ENCODE measurements at places on chromosomes 6 and 20.

- DNase-seq = no peak
Observed at GRCh38 chr6:17835784-17836183, 129.1 kb upstream of the NUP153 start.

GRCh38 chr6:79676785-79677736 lies 45.9 kb downstream of the SH3BGRL2 start:
- DNase-seq = no peak

- DNase-seq = no peak
Observed at GRCh38 chr20:53751620-53752318, 158.1 kb upstream of the ZNF217 start.

DNA sequence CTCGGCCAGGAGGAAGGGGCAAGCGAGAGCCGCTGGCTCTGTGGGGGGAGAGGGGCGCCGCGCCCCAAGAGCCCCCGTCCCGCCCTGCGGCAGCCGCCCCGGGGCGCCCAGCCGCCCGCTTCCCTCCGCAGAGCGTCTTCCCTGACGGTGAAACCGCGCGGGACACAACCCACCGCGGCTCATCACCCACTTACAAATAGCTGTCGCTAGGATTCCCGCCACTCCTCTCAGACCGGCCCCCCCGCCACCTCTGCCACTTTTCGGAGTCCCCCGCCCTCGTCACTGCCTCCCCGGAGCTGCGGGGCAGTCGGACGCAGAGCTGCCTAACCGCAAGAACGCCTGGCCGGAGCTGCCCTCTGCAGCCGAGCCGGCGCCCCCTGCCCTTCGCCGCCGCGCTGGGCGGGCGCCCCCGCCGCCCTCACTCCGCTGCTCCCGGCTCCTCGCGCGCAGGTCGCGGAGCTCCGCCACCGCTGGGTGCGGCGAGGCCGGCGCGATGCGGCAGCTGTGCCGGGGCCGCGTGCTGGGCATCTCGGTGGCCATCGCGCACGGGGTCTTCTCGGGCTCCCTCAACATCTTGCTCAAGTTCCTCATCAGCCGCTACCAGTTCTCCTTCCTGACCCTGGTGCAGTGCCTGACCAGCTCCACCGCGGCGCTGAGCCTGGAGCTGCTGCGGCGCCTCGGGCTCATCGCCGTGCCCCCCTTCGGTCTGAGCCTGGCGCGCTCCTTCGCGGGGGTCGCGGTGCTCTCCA lies at the start of gene SLC35D3:
Gene SLC35D3, plus strand, starts transcription at position 366 of the 749 bp plus-strand sequence. Its CDS starts 128 bp downstream, at position 494.
- DNase-seq = no peak

DNA sequence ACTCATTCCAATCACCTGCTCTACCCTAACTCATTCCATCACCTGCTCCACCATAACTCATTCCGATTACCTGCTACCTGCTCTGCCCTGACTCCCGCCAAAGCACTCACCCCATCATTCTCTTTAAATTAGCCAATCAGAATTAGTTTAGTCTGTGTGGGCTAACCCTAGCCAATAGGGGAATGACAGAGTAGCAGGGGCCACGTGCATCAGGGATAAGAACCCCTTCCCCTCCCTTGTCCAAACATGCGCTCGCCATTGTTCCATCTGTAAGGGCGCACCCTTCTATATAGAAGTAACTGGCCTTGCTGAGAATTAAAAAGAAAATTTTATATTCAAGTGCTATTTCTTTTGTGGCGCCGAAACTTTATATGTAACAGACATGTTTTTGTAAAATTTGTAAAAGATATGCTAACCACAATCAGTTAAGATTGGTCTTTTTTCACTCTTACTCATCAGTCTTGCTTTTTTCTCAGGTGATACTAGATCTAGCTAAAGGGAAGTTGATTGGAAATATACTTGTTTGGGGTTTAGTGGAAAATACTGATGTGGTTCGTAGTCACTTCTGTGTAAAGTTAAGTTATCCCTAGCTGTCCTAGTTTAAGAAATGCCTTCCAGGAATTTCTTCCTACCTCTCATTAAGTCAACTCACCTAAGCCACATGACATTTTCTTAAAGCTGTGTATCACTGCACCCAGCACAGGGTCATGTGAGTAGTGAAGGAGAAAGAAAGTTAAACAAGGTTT lies 16.5 kb downstream of the RTN4IP1 start:
- no peak for DNase-seq
